ENCODE measurements at places on chromosomes 16 and 17.

- no peak for DNase-seq
Measured at GRCh38 chr16:46606231-46606630, 14.9 kb downstream of the SHCBP1 start.

DNA sequence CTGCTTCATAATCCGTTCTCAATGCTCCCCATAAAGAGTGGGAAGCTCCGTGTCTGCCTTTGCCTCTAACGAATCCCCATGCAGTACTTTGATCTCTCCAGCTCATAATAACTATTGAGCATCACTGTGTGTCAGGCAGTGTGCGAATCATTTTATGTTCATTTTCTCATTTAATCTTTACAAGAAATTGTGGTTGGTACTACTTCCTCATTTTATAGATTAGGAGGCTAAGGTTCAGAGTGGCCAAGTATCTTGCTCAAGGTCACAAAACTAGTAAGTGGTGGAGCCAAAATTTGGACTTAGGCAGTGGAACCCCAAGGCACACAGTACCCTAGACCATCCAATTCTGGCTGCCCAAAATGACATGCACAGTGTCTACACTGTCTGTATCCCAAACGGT, 44.8 kb downstream of the ABCC12 start:
- no peak for DNase-seq

DNA sequence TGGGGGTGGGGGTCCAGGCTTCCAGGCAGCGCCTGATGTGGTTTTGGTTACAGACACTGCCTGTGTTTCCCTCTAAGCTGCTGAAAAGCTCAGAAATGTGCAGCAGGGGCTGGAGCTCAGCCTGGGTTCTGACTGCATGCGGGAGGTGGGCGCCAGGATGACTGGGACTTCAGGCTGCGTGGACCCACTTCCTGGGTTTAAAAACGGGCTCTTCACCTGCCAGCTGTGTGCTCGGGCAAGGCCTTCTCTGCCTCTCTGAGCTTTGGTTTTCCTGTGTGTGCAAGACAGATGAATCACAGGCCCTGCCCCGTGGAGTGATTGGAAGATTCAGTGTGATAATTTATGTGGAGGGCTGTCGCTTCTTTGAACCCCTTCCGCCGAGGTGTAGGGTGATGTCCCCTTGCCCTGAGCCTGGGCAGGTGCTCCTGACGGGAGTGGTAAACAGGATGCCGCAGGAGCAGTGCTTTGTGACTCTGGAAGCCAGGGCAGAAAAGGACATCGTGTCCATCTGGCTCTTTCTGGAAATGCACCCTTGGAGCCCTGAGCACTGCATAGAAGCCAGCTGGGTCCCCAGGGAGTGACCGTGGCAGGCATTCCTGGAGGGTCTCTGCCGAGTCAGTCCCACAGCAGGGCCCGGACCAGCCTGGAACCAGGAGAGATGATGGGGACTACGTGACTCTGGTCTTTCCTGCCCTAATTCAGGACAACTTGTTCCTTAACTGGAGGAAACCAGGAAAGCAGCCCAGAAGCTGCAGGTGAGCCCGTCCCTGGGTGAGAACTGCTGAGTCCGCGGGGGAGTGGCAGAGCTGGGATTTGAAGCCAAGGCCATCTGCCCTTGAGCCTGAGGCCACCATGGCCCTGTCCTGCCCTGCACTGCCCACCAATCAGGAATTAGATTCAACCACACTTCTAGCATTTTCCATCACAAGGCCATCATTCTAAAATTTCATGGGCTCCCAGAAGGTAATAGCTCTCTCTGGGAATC, 28.5 kb upstream of the SLC7A5 start:
- peak; percentile 33 for DNase-seq

GRCh38 chr16:19601083-19601976, 45.8 kb downstream of the VPS35L start:
- DNase-seq = peak; percentile 13

DNA sequence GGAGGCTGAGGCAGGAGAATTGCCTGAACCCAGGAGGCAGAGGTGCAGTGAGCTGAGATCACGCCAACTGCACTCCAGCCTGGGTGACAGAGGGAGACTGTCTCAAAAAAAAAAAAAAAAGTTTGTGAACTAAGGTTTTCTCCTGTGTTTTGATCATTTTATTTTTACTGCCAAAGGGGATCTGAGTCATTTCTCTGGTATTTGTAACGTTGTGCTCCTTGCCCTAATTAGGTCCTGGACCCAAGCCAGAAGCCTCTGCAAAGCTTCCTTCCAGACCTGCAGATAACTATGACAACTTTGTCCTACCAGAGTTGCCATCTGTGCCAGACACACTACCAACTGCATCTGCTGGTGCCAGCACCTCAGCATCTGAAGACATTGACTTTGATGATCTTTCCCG, 32.1 kb downstream of the IST1 start:
- no peak for DNase-seq

Data from stimulated activated CD4-positive, alpha-beta T cell treated with anti-CD3 and anti-CD28 coated beads, TNF-alpha, amount 100 ng/mL, for 4 hours (primary cell).